ENCODE measurements at places on chromosomes 16 and 17. TPM values are rescaled to one million over a fixed set of nuclear protein-coding genes. Genes with fewer than 3 reads are reported as not detected.

Gene WSCD1
- 3.6 TPM for total RNA-seq

- no peak for DNase-seq
Measured at GRCh38 chr16:81462683-81463082, 18.1 kb downstream of the CMIP start.

DNA sequence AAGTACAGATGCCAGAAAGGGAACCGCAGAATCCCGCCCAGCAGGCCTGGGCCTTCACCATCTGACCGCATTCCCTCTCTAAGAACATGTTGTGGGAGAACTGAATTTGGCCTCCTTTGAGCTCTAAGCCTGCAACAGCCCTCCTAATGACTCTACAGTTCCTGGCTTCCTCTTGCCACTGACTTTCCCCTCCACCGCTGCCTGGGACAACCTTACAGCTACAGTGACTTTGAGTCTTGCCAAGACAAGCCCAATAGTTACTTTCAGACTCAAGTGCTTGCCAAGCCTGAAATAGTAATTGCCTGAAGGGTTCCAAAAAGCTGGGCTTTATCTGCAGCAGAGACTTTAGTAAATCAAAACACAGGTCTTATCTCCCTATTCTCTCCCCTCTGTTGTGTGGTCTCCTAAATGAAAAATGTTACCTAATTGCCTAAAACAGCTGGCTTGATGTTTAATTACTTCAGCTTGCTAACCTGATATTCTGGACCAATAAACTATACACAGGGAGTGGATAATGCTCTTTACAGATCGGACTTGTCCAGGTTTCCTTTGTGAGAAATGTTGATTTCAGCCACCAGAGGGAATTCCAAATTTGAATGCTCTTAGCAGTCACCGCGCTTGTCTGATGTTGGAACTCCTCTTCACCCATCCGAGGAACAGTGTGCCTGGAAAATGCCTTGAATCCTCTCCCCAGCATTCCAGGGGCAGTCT is 85.1 kb upstream of the TBX2 start:
- DNase-seq = peak; percentile 54

DNA sequence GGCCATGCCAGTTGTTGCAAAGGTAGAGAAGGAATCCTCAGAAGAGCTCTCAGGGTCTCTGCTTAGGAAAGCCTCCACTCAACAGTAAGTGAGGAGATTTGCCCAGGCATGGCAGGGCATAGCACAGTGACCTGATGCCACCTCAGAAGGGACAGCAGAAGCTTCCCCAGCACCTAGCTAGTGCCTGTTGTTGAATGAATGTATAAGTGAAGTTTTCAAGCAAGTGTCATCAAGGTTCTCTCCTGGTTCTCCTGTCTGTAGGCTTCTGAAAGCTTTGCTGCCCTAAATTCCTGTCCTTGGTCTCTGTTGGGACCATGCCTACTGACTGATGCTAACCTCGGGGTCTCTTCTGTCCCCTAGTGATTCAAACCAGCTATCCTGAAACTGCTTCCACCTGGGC is 114.9 kb upstream of the TBX2 start:
- DNase-seq = no peak
